ENCODE measurements at places on chromosomes 2 and 18. TPM values are rescaled to one million over a fixed set of nuclear protein-coding genes. Genes with fewer than 3 reads are reported as not detected.

The TNS1 gene
- total RNA-seq: 8.0 TPM

The SOCS6 gene
- 3.2 TPM for total RNA-seq

The FAHD2B gene
- 20.5 TPM for total RNA-seq

The TMEM247 gene
- total RNA-seq: not detected

The MEP1B gene
- total RNA-seq: not detected

The B3GNT7 gene
- total RNA-seq: not detected

The GKN2 gene
- not detected for total RNA-seq

The CDH19 gene
- total RNA-seq: not detected

The DLX1 gene
- total RNA-seq: not detected

The SLC9A2 gene
- total RNA-seq: not detected

The CYTIP gene
- total RNA-seq: 334 TPM

The UBE2F gene
- total RNA-seq: 94.1 TPM

The ANTXR1 gene
- 0.12 TPM for total RNA-seq

The REEP1 gene
- 0.28 TPM for total RNA-seq

The SIGLEC15 gene
- total RNA-seq: not detected

The RFTN2 gene
- total RNA-seq: not detected

The NPAS2 gene
- 10.2 TPM for total RNA-seq

The PXDN gene
- not detected for total RNA-seq

The NAGK gene
- total RNA-seq: 87.7 TPM

The MERTK gene
- total RNA-seq: 0.14 TPM

The YWHAQ gene
- 225 TPM for total RNA-seq

The DUSP2 gene
- total RNA-seq: 22.0 TPM

The NPHP1 gene
- 0.13 TPM for total RNA-seq

The NLRC4 gene
- not detected for total RNA-seq
